ENCODE measurements at places on chromosomes 7 and 10.
A peak's percentile ranks its signal among the peaks of the same experiment; 100 is the strongest.

- no peak for DNase-seq
These were observed 76.4 kb upstream of the PTER start for GRCh38 chr10:16360425-16360824.

- DNase-seq = no peak
These were observed 59.9 kb downstream of the MGMT start for GRCh38 chr10:129526943-129527342.

DNA sequence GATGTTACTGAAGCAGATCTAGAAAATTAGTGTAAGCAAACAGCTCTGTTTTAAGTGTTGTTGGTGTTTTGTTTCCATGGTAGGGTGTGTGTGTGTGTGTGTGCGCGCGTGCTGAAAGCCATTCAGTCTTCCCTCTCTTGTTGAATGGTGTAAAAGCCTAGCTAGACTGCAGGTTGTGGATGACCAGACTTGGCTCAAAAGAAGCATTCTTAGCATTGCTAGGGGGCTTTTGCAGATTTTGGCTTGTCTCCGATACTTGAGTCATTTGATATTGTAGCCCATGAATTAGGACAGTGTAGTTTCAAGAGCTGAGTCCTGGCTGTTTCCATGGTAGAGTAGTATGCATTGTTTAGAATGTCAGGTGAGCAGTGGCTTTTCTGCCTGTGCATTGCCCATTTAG, 99.1 kb downstream of the SND1 start:
- no peak for DNase-seq

- DNase-seq = no peak
These were observed 1.0 kb upstream of the FFAR4 start for GRCh38 chr10:93565446-93565845.

- no peak for DNase-seq
These were observed 164.3 kb upstream of the FAM3C start for GRCh38 chr7:121560267-121560990.

DNA sequence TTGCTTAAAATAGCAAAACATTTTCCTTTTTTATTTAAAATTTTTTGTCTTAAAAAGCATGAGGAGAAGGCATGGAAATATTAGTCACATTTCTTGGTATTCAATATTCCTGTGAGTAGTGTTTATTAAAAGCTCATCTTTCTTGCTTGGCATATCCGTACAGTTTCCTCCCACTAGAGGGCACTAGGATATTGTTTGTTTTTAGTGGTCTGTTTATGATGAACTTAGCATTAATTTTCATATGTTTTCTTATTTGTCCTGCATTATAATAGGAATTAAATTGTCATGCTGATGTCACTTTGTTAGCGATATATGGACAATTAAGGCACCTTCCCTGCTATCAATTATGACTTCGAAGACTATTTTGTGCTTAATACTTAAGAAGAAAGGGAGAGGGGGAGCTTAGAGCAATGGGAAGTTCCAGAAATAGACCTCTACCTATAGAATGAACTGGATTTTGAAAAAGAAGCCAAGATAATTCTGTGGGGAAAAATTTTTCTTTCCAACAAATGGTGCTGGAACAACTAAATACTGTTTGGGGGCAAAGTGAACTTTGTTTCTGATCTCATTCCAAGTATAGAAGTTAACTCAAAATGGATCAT, 91.0 kb upstream of the STRIP2 start:
- DNase-seq = no peak

DNA sequence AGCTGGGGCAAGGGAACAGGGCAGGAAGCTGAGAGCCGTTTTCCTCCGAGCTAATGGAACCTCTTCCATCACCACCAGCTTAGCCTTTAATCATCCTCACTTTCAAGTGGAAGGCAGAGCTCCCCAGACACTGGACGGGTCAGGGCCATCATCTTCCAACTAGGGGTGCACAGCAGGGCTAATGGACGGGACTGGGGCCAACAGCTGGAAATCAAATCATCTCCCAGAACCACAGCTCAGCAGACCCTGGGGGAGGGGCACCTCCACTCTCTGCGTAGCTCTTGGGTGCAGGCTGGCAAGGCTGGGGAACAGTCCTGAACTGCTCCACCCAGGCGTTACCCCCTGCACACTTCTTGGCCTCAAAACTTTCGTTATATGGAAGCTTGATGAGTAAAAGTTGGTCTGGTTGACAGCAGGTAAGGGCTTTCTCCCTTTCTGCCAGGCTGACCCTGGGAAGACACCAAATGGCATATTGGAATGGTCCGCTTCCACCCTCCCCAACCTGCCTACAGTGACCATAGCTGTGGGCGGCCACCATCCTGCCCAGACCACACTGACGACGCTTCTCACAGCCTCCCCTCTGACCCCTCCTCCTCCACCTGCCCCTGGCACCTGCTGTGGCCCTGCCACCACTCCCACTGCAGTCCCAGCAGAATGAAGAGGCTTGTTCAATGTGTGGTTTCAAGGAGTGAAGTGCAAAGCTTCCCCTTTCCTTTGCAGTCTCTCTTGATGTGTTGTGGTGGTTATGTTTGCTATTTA, 51.7 kb upstream of the RET start:
- DNase-seq = no peak

GRCh38 chr7:33038639-33039038, 23.9 kb downstream of the NT5C3A start:
- no peak for DNase-seq

DNA sequence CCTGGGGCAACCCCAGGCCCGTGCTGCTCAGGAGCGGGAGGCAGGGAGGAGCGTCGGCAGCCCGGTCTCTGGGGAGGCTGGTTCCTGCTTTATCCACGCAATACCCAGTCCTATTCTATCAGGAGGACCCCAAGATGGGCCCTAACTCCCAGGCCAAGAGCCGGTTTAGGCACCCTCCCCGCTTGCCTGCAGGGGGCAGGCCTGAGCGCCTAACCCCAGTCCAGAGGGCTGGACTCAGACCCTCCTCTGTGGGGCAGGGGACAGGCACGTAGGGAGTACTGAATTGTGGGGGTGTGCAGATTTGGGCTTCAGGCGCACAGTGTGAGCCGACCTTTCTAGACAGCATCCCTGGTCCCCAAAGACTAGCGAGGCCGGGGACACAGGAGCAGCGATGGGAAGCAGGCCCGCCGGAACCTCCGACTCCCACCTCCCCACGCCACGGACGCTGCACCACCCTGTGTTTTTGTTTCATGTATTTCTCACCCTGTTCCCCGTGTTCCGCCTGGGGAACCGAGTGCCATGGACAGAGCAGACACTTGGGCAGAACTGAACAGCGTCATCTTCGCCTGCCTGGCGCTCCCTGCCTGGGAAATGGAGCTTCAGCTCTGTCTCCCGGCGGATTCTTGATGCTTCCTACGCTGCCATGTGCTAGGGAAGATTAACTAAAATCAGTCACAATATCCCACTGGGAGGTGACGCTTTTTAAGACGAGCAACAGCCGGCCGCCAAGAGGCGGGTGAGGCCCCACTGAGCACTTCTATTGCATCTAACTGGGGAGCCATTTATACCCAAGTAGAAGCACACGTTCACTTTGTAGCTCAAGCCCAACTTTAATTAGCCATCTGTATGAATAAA, 5.3 kb downstream of the NUDT1 start:
- DNase-seq = peak; percentile 75

DNA sequence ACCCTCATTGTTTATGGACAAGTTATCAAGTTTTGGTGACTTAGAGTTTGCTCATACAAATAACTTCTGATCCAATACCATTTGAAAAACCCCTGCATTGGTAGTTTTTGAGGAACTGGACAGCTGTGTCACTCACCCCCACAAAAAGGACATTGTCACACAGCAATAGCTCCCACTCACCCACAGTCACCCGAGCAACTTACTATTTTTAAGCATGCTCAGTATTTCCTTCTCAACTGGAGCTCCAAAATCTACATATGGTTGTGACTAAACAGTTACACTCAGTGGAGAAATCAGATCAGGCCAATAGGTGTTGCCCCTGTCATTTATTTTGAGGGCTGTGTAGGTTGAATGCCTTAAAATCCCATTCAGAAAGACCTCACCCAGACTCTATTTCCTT, 165.2 kb upstream of the AUTS2 start:
- DNase-seq = no peak

DNA sequence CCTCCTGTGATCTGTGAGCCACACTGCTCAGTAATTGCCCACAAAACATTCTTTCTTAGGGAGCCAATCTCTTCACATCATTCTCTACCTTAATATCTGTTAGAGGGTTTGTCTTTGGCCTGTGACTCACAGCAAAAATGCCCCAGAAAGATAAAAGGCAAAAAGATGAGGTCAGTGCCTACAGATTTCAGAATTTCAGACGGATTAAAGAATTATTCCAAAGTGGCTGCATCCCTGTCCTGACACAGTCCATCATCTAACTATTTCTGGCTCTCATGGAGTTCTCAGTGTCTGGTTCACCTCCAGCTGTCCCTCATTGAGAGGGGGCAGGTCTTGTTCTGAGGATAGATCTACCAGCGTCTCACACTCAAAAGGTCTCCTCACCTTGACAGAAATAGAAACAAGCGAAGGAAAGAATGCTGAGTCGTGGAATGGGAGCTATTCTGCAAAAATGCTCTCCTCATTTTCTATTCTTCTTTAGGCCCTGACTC, 138.5 kb upstream of the AOAH start:
- DNase-seq = no peak

Data from islet precursor cell (in vitro differentiated cells).